ENCODE measurements at places on chromosomes 11 and 22. TPM values are rescaled to one million over a fixed set of nuclear protein-coding genes. Genes with fewer than 3 reads are reported as not detected.

Gene APOBEC3C
- polyA plus RNA-seq = not detected

Gene PRDM11
- 2.5 TPM for polyA plus RNA-seq

Gene CNTN5
- 5.8 TPM for polyA plus RNA-seq

Gene OR5B21
- polyA plus RNA-seq = not detected

Gene MRPL11
- 17.4 TPM for polyA plus RNA-seq

Gene OR52E8
- polyA plus RNA-seq = not detected

Gene MYOD1
- not detected for polyA plus RNA-seq

Gene MMP12
- polyA plus RNA-seq = not detected

Gene TMEM45B
- not detected for polyA plus RNA-seq

Gene TRPT1
- polyA plus RNA-seq = 43.1 TPM

Gene CHRNA10
- polyA plus RNA-seq = not detected

Gene LRRC56
- polyA plus RNA-seq = 0.13 TPM

Gene CECR2
- 0.75 TPM for polyA plus RNA-seq

Gene CST6
- not detected for polyA plus RNA-seq

Gene NRGN
- 0.62 TPM for polyA plus RNA-seq

Gene COPB1
- 77.1 TPM for polyA plus RNA-seq

Gene CCDC117
- 8.6 TPM for polyA plus RNA-seq

Gene C11orf87
- 216 TPM for polyA plus RNA-seq

Gene CAT
- polyA plus RNA-seq = 10.2 TPM

Gene HTR3B
- not detected for polyA plus RNA-seq

Gene IL17REL
- polyA plus RNA-seq = not detected

Gene SYT9
- 0.28 TPM for polyA plus RNA-seq

Gene TMEM223
- polyA plus RNA-seq = 20.4 TPM

Gene RIMBP3B
- 0.15 TPM for polyA plus RNA-seq

Gene WBP2NL
- not detected for polyA plus RNA-seq

Gene GSTT2B
- 5.1 TPM for polyA plus RNA-seq

Gene KIRREL3
- 3.4 TPM for polyA plus RNA-seq

Gene TOLLIP
- polyA plus RNA-seq = 15.8 TPM

Gene APOBEC3G
- not detected for polyA plus RNA-seq

Gene SEPTIN3
- 45.8 TPM for polyA plus RNA-seq

Gene SLC25A1
- 1.7 TPM for polyA plus RNA-seq

Gene F2
- not detected for polyA plus RNA-seq

Gene KBTBD3
- 117 TPM for polyA plus RNA-seq

Gene TYMP
- polyA plus RNA-seq = not detected

Gene GRAMD1B
- 20.7 TPM for polyA plus RNA-seq

Gene DEUP1
- polyA plus RNA-seq = 4.7 TPM

Gene OR51B5
- 0.54 TPM for polyA plus RNA-seq

Gene ESAM
- not detected for polyA plus RNA-seq

Gene SLC43A1
- polyA plus RNA-seq = 1.1 TPM

Gene RASD2
- not detected for polyA plus RNA-seq

Gene TMEM191B
- not detected for polyA plus RNA-seq

Gene OR52N4
- polyA plus RNA-seq = not detected

Gene GNAZ
- 24.5 TPM for polyA plus RNA-seq

Gene ANO5
- polyA plus RNA-seq = 4.5 TPM

Gene POU2AF1
- not detected for polyA plus RNA-seq

Gene DDI1
- not detected for polyA plus RNA-seq

Gene SCUBE1
- polyA plus RNA-seq = not detected

Gene SLC25A22
- 6.6 TPM for polyA plus RNA-seq

Gene OR51F2
- not detected for polyA plus RNA-seq

Gene GPR83
- polyA plus RNA-seq = not detected

Gene ACAT1
- 226 TPM for polyA plus RNA-seq

Gene PATE2
- not detected for polyA plus RNA-seq

Gene FOLR1
- polyA plus RNA-seq = not detected

Gene MS4A6E
- polyA plus RNA-seq = not detected

Gene BEST1
- not detected for polyA plus RNA-seq

Gene GPHA2
- not detected for polyA plus RNA-seq

Gene MFNG
- polyA plus RNA-seq = not detected

Gene APOA5
- not detected for polyA plus RNA-seq
